ENCODE measurements at places on chromosomes 13 and 19. TPM values are rescaled to one million over a fixed set of nuclear protein-coding genes. Genes with fewer than 3 reads are reported as not detected.

Gene LILRB3
- not detected for total RNA-seq

Gene GPR180
- total RNA-seq, result 26.9 TPM

Gene VAV1
- not detected for total RNA-seq

Gene FAM83E
- total RNA-seq, result not detected

All from melanocyte of skin (primary cell).